Omental fat pad (tissue), 4 donors: ENCODE measurements at places on chromosomes 5 and 9.

- no peak for DNase-seq
Measured at GRCh38 chr9:107708791-107709190, 219.2 kb upstream of the KLF4 start.

- no peak for DNase-seq
Measured at GRCh38 chr5:34511915-34512314, 144.2 kb upstream of the RAI14 start.

DNA sequence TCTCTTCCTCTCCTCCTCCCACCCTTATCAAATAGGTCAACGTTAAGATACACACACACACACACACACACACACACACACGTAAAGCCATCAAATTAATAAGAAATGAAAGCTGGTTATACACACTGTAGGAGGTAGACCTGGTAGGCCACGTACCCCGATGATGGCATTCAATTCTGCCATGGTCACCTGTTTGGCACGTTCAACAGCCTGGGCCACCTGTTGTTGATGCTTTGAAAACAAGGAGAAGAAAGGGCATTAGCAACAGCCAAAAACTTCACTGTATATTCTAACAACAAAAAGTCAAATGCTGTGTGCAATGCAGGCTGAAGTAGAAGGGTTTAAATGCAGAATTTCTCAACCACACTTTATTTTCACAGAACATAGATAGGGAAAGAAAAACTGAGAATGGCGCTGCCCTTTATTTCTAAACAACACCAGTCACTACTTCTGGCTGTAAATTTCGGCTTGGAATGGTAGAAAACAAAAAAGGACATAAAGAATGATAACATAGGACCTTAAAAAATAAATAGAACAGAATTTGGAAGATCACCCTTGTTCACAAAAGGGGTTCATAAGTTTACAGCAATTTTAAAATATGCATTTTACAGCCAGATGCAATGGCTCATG lies 37.2 kb downstream of the TLE1 start:
- no peak for DNase-seq

- no peak for DNase-seq
Measured at GRCh38 chr5:104778-105296, 12.9 kb downstream of the PLEKHG4B start.

DNA sequence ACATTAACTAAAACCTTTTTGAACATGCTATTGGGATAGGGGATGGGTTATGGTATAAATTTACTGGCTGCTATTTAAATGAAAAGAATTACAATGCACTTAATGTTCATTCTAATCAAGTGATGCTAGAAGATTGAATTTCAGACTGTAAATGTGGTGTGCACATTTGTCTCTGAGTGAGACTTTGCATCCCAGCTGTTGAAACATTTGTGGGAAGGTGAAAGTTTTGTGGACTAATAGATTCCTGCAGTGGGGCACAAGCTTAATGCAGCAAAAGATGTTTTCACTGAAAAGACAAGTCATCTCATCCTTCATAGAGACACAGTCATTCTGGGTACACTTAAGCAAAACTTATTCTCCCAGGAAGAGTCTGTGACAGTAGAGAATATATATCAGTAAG lies 323.6 kb downstream of the NFIB start:
- DNase-seq = no peak

DNA sequence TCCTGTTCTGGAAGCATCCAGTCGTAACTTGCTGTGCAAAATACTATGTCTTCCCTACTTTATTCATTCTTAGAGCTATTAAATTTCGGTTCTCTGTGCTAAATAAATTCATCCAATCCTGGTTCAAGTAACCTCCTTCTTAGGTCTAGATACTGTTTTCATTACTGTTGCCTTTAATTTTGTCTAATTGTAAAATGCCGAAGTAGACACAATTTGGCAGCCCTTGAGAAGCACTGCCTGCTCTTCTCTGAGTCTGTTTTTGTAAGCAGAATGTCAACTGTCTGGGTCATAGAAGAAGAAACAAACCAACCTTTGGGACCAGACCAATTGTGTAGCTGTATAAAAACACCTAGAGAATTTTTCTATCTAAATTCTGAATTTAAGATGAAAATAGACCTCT lies 249.3 kb downstream of the PJA2 start:
- DNase-seq = no peak

DNA sequence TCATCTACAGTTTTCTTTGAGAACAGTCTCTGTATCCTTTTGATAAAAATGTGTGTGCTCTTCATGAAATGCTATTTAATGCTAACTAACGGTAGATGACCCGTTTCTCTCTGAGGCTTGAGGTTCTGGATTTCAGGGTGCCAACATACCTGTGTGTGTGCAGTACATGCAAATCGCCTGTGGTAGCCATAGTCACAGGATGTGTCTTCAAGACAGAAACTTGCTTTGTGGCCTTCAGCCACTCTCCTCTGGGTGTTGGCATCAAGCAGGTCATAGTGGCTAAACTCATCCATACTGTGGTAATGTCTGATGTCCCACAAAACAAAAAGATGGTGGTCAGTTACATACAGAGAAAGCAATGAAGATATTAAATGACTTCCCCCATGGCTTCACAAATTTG lies 4.2 kb downstream of the LOX start:
- DNase-seq = no peak

GRCh38 chr5:112106878-112107277 lies 312.2 kb downstream of the EPB41L4A start:
- no peak for DNase-seq

GRCh38 chr5:107496466-107496865 lies 174.3 kb downstream of the EFNA5 start:
- no peak for DNase-seq

- DNase-seq = no peak
Measured at GRCh38 chr9:124215956-124216355, 41.8 kb upstream of the NEK6 start.

DNA sequence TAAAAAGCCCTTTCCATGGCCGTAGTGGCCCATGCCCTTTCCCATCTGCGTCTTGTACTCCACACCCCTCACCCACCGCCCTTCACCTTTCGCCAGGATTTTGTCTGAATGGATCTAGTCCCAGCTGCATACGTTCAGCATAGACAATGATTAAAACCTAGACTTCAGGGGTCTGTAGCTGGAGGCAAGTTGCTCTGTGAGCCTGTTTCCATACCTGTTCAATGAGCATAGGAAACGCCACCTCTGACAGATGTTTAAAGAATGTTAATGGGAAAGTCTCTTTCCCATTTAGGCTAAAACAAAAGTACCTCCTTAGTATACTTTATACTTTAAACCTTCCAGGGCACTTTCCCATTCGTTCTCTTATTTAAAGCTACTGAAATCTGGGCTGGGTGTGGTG lies 105.7 kb downstream of the SPRY4 start:
- no peak for DNase-seq

- DNase-seq = no peak
Measured at GRCh38 chr9:100058699-100059579, 39.9 kb downstream of the ERP44 start.

DNA sequence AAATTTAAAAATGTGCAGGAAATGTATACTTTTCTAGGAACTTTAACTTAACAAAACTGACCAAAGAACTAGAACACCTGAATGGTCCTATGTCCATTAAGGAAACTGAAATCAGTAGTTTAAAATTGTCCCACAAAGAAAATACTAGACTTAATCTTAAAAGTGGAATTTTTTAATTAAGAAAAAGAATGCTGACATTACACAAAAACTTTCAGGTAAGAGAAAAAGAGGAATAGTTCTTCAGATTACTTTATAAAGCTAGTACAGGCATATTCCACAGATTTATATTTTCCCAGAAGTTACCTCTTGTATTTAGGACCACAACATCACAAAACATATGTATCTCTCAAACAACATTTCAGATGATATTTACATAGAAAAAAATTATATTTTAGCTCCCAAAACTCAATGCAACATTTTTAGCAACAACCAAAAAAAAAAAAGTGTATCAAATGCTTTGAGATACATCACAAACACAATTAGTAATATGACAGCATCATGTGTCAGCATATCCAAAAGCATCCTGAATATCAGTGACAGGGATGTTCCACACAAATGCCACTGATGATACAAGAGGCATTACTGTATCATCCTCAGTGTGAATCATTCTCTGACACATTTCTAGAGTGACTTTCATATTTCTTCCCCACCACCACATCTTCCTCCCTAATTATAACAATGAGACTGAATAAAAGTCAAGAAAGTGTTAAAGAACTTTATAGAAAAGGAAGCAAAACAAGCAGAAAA lies 264.0 kb downstream of the EPB41L4A start:
- DNase-seq = no peak
